NCI-H524 (cell line): ENCODE measurements at places on chromosomes 7 and 10.

DNA sequence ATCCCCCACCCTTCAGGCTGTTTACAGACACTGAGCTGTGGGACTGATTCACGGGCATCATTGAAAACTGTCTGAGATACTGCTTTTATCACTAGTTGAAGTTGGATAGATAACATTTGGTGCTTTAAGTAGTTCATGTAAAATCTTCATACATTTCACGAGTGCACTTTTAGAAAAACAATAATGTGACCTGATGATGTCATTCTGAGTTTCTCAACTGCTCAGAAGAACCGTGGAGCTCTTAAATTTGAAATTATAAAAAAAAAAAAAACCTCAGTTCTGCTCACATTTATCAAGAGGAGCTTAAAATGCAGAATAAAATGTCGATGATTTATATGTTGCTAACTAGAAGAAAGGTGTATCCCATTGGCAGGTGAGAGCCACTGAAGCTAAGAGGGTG is 81.5 kb downstream of the GALNT11 start:
- no peak for DNase-seq

DNA sequence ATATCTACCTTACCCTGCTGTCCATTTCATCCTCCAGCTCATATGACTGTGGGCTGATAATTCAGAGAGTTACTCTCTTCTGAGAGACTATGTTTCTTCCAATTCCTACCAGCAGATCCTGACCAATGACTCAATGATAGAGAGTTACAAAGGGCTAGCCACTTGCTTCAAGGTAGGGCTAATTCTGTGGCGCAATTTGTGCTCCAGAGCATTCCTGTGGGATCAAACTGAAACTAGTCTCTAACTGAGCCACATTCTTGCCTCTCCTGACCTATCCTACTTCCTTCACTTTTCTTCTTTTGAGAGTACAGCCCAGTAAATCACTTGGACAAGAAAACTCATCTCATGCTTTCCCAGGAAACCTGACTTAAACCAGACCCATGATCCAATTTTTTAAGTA is 17.9 kb upstream of the ASZ1 start:
- DNase-seq, result no peak

- DNase-seq, result no peak
Measured at GRCh38 chr10:103648636-103649532, 155.4 kb downstream of the NEURL1 start.

DNA sequence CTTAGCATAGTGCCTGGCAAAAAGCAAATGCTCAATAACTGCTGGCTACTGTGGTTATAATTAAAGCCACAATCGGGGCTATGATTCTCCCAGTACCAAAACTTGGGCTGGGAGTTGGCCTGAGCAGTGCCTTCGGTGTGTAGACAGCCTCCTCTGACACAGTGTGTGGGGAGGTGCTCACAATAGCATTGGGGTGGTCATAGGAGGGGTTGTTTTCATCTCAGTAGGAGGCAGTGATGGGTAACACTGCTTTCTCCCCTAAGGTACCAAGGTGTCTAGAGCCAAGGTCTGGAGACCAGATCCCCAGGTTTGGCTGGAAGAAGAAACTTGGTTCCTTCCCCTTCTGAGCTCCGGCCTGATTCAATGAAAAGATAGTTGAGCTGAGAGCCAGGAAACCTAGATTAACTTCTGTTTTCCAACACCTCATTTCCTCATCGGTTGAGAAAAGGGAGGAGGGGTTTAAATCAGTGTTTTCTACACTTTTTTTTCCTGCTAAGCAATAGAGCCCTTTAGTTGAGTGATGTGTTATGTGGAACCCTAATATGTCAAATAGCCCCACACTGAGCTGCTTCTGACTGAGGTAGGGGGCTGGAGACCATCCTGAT is 68.2 kb downstream of the LRMDA start:
- DNase-seq, result no peak

- DNase-seq, result peak; percentile 8
Measured at GRCh38 chr7:26900251-26900650, 35.9 kb upstream of the SKAP2 start.

DNA sequence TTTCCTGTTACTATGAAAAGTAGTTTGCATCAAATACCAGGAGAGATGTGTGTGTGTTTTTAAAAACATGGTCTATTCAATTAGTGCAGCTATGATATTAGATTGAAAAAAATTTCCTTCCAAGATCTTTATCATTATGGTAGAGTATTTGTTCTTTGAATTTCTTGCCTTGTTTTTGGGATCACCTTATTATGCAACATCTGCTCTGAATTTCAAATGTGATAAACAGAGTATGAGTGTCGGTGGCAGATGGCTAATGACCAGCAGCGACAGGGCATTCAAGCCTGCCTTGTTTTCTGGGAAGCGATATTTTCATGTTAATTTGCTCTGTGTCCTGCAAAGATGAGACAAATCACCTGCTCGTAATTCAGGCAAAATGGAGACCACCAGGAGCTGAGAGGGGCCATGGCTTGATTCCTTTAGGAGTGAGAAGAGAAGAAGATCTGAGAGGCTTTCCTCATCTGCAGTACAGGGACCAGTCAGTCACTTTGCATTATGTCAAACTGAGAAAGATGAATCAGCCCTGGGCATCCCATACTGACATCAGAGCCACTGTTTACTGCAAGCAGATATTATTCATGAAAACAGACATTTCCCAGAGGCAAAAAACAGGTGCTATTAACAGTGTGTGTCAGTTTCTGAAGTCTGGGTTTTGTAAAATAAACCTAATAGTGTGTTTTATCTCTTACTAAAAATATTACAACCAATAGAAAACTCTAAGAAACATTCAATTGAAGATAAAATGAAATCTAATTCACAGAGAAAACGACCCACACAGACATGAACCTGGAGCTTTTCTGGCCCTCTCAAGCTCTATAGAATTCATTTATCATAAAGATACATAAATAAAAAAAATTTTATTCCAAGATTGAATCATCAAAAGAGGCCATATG is 67.6 kb downstream of the CDK6 start:
- peak; percentile 87 for DNase-seq
